ENCODE measurements at places on chromosomes 5 and 9.

DNA sequence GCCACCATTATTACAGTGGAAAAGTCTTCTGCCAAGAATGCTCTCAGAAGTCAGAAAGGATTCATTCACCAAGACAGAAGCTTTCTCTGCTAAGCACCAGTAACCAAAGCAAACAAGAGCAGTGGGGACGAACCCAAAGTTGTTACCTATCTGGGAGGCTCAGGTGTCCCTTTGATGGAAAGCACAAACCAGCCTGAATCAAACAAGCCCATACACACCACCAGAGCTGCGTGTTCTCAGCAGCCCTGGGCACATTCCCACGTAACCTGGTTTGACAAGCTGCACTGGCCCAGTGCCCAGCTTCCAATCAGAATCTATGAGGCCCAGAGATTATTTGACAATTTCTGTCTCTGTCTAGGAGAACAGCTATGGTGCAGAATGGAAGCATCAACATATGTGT, 252.6 kb downstream of the ACTL7B start:
- no peak for DNase-seq

DNA sequence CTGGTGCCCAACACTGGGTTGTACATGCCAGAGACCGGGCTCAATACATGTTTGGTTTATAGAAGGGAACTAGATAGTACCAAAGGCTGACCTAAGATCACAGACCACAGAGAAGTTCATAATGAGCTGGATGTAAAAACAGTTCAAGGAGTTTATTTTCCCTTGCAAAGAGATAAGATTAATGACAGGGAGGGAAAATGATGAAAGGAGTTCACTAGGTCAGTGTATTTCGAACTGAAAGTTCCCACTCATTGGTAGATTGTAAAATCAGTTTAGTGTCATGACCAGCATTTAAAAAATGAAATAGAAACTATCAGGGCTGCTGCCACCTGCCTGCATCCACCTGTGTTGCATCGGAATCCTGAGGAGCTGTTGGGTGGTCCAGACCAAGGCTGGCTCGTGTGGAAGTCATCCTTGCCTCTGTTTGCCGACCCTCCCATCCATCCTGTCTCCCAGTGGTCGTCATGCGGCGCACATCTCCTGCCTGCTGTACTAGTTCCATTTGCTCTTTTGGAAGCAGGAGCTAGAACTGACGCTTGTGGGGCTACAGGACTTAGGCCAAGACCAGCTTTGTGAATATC, 21.1 kb downstream of the TBC1D2 start:
- DNase-seq, result no peak

DNA sequence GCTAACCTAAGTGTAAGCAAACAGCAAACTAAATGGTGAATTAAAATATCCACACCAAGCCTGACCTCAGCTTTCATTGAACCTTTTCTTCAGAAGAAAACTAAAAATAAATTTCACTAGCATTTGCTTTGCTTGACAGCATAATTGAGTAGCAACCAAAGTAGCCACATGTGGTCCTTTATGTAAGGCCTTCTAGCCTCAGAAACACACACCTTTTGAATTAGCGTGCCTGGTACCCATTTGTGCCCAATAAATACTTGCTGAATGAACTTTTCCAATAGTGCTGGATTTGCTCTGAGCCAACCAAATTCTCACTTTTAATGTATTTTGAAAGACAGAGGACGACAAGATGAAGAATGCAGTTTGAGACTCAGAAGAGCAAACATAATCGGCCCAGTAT, 2.1 kb upstream of the NIPBL start:
- no peak for DNase-seq

DNA sequence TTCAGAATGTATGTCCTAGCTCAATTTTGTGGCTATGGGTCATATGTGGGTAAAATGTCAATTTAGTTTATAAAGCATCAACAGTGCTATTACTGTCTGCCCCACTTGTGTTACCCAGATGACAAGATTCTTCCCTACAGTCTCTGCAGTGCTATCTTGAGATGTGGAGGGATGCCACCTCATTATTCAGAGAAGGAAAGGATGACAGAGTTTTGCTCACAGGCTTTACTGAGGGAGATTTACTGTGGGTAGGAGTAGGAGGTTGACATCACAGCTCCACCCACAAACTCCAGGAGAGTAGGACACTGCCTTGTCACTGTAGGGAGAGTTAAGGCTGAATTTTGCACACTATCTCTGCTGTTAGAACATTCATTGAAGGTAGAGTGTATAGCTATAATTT, 359.3 kb downstream of the HTR1A start:
- DNase-seq, result no peak

DNA sequence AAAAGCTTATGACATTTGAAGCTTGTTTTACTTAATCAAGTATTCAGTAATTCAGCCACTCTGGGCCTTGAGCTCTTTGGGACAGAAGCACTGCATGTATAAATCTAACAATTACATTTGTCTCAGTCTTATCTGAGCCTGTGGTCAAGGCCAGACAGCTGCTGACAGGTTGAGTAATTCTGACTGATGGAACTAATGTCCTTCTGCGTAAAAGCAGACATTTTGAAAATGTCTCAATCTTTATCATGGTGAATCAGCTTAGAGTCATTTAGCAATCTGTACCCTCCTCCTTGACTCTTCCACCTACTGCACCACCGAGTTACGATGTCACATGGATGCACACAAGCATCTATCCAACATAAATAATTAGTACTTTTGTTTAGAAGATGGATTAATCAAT, 400.0 kb downstream of the ARRDC3 start:
- DNase-seq, result no peak

DNA sequence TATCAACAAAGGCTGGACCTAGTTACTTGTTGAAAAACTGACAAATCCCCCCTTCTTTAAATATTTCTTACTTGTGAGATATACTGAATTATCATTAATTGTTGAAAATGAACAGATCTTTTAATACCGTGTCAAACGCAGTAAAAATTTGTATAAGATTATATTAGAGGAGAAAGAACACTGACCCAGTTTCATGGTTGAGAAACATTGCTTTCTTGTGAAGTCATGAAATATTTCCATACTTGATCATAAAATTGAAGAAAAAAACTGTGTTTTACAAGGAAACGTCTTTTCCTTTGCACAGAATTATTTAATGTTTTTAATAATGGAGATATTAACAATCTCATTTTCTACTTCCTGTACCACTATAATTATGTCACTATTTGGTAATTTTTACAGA, 45.8 kb downstream of the MOCS2 start:
- DNase-seq, result no peak

- DNase-seq, result no peak
Measured at GRCh38 chr5:138726848-138727247, 26.4 kb upstream of the CTNNA1 start.

DNA sequence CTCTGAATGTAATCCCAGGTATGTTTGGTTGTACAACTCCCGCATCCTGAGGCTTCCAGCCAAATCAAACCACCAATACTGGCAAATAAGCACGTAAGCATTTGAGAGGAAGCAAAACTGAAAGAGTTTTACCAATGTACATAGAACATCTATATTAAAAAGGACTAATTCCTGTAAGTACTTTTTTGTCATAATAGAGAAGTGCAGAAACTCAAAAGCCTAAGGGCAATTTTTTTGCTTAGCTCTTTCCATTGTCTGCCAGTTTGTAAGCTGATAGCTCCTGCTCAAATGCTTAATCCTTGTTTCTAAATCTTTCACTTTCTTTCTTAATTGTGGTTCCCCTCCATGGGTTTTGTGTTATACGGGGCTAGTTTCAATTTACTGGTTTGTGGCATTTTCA, 1151.8 kb downstream of the CDH12 start:
- DNase-seq, result no peak

DNA sequence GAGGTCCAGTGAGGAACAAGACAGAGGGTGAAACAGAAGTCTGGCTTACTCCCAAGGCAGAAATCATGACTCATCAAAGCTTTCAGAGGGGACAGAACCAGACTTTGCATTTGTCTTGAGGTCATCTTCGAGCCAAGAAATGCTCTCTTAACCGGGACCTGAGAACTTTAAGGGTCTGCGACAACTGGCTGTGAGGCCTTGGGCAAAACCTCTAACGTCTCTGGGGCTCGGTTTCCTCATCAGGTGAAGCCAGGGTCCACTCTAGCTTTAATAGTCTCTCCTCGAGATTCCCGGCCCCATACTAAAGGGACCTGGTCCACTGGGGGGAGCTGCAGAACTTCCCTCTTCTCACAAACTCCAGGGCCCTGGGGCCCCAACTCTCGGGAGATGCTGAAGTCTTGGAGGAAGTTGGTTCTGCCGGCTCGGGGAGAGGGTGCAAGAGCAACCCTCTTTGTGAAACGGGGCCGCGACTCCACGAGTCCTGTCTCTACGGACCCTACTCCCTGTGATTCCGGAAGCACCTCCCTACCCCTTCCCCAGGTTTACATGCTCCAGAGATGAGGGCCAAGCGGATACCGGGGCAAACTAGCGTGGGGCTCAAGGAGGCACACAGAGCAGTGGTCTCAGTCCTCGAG, 2.6 kb downstream of the GLIS3 start:
- peak; percentile 34 for DNase-seq

GRCh38 chr9:127386249-127386648, 10.7 kb upstream of the SLC2A8 start:
- no peak for DNase-seq

GRCh38 chr9:21060919-21061561, 16.7 kb downstream of the IFNB1 start:
- no peak for DNase-seq

DNA sequence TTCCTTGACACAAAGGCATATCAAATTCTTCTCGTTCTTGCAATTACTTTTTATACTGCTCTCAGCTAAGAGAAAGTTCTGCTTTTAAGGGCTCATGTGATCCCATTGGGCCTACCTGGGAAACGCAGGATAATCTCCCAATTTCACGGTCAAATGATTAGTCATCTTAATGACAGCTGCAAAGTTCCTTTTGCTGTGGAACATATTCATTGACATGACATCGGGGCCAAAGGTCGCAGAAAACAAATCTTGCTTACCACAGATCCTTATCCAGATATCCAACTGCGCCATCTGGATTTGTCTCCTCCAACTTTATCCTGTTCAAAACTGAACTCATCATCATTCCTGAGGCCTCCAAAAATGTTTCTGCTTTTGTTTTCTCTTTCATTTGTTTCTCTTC, 1085.6 kb upstream of the WWC1 start:
- no peak for DNase-seq

DNA sequence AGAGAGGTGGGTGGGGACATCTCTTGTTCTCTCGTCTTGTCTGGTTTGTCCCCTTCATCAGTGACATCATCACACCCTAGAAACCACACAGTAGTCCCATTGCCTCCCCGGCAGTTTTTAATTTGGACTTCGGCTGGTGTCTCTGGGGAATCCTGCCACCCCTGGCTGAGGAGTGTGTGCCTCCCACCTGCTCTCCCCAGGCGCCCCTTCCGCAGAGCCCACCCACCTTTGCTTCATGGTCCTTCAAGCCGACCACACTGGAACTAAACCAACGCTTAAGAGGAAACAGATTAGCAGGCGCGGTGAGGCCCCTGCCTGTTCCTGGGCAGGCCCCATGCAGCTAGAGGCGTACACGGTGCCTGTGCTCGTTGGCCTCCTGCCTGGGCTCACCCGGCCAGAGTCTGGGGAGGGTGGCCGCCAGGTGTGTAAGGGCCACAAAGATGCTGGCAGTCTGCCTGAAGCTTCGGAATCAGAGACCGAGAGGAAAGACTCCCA, 107.6 kb upstream of the SPRY4 start:
- no peak for DNase-seq

GRCh38 chr9:22210262-22210661, 201.2 kb upstream of the CDKN2B start:
- no peak for DNase-seq

GRCh38 chr9:93136011-93136440, 2.0 kb upstream of the NINJ1 start:
- DNase-seq, result no peak

- DNase-seq, result no peak
Measured at GRCh38 chr9:34550016-34550680, 27.4 kb upstream of the ENHO start.

DNA sequence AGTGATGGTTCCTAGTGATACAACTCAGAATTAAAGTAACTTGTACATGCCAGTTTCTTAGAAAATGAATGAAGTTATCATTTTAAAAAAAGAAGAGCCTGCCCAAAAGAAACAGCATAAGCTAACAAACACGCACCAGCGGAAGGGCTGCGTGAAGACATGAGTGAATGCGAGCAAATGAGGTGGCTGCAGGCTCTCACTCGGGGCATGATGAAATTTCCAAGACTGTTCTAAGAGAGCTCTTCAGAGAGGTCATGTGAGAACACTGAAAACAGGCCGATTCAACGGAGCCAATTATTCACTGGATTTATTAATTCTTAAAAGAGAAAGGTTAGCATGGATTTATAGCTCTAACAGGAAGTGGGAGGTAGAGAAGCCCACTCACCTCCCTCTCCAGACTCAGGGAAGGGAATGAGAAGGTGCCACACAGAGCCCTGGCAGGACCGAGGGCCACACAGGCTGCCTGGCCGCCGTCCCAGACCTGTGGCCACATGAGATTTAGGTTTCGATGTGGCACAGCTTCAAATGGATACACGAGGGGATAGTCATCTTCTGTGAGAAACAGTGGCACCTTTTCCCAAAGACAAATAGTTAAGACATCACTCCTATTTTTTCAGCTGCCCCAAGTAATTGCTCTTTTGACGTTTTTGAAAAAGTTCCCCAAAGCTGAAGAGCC, 55.5 kb downstream of the HABP4 start:
- no peak for DNase-seq

DNA sequence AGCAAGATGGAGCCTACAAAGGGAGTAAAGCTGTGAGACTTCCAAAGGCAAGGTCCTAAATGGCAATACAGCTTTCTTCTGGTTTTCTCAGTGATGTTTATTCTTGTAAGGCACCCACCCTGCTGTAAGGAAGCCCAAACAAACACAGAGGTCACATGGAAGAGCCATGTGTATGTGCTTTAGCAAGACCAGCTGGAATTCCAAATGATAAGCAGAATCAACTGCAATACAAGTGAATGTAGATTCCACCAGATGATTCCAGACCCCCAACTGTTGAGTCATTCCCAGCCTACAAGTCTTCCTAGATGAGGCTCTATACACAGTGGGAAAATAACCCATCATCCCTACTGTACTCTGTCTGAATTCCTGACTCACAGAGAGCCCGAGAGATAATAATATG, 122.8 kb downstream of the DEPDC1B start:
- DNase-seq, result no peak

DNA sequence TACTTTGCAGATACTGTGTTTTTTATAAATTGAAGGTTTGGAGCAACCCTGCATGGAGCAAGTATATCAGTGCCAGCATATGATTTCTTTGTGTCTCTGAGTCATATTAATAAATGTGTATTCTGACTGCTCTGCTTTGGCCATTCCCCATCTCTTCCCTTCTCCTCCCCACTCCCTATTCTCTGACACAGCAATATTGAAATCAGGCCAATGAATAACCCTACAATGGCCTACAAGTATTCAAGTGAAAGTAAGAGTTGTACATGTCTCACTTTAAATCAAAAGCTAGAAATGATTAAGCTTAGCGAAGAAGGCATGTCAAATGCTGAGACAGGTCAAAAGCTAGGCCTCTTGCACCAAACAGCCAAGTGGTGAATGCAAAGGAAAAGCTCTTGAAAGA, 82.2 kb upstream of the TLX3 start:
- DNase-seq, result no peak

DNA sequence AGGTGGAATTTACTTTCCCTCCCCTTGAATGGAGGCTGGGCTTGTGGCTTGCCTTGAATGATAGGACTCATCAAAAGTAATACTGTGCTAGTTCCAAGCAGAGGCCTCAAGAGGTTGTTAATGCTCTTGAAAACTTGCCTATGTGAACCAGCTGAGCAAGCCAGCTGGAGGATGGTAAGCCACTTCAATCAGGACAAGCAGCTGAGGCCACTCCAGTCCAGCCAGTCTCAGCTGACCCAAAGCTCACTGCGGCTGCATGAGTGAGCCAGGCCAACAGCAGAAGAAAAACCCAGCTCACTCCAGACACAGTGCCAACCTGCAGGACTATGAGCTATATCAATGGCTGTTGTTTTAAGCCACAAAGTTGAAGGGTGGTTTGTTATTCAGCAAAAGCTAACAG, 182.8 kb downstream of the MCTP1 start:
- DNase-seq, result peak; percentile 64
